ENCODE measurements at places on chromosomes 16 and 17.

- no peak for DNase-seq
Measured at GRCh38 chr16:74575807-74576643, 30.9 kb downstream of the GLG1 start.

DNA sequence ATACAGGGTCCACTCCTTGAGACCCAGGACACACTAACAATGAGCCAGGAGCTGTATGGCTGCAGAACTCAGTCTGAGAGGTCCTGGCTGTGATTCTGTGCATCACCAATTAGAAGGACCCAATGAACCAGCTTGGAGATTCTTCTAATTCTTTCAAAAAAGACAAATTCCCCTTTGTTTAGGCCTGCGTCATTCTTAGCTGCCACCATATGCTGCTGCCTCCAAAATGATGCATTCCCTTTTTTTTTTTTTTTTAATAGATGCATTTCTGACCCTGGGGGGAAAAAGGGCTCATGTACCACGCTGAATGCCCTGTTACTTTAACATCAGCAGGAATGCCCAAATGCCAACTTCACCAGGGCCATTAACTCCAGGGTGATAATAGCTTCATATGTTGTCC lies 28.5 kb downstream of the EMP2 start:
- DNase-seq: no peak

- peak; percentile 78 for DNase-seq
Measured at GRCh38 chr16:1019231-1020090, 37.9 kb downstream of the SOX8 start.

GRCh38 chr17:74954665-74955421 lies 17.7 kb downstream of the HID1 start:
- DNase-seq: no peak

GRCh38 chr17:74288785-74289184 lies 14.8 kb downstream of the DNAI2 start:
- DNase-seq: no peak

DNA sequence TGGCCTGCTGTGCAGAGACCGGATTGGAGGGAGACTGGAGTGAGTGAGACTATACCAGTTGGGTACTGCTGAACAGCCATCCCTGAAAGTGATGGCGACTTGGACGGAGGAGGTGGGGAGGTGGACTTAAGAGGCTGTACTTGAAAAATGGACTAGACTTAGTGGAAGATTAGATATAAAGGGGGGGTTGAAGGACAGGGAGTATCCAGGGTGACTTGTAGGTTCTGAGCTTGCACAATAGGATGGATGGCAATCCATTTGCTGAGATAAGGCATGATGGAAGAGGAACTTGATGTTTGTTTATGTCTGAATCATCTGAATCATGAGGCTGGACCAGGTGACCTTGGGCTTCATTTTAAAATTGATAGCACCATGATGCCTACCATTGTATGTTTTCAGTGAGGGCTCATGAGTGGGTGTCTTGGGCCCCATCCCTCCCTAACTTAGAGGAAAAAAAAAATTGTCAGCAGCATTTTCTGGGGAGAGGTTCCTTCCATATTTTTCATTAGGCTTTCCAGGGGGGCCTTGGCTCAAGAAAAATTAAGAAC lies 41.2 kb downstream of the PRKCA start:
- DNase-seq: no peak

DNA sequence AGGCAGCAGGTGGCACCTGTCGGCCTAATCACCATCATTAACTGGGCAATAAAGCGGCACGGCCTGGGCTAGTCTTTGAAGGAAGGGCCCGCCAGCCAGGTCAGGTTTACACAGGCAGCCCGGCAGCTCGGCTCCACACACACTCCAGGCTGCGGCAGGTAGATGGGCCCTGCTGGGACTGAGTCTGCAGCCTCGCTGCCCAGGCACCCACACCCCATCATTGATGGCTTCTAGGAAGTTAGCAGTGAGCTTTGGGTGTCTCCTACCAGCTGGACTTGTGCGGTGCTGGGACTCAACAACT lies 6.8 kb upstream of the FOXN1 start:
- DNase-seq: no peak

- no peak for DNase-seq
Measured at GRCh38 chr16:56807011-56807675, 57.9 kb upstream of the SLC12A3 start.

DNA sequence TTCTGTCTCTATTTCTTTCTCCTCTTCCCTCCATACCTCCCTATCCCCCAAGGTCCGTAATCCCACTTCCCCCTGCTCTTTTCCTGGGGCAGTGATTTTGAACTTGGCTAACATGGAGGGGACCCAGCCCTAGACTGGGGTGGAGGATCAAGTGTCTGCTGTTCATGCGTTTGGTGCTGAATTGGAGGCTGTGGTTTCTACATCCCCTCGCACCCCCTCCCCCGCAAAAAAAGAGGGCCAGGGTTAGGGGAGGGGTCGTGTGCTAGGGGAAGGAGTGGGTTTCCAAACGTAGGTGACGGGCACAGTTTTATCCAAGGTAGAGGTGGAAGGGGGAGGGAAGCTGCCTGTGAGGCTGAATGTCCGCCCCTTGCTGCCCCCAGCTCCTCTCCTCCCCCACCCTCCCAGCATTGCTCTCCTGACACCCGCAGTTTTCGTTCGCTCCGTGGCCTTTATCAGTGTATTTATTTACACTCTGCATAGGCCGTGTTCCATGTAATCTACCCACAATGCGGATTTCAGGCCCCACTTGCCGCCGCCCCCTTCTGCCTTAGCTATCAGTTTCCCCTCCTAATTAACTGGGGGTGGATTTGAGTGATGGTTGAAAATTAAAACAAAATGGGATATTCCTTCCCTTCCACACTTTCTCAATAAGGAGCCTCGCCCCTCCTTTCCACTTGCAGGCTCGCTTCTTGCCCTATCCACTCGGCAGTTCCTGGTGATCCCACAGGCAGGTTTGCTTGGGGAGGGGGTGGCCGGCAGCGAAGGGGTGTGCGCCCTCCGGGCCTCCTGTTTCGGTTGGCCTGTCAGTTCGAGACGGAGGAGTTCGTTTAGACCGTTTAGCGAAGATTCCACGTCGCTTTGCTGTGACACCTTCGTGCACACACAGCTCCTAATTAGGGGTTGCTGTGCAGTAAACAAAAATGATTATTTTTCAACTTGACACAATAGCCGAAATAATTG lies 2.0 kb downstream of the GNAO1 start:
- no peak for DNase-seq

- no peak for DNase-seq
Measured at GRCh38 chr17:14078027-14078426, 8.7 kb downstream of the COX10 start.

- DNase-seq: no peak
Measured at GRCh38 chr16:9016824-9017223, 53.1 kb upstream of the USP7 start.

GRCh38 chr17:5416901-5417300 lies 2.6 kb downstream of the NUP88 start:
- no peak for DNase-seq

- DNase-seq: no peak
Measured at GRCh38 chr16:18783430-18784341, 6.4 kb downstream of the RPS15A start.

GRCh38 chr17:44283344-44284023 lies 15.5 kb upstream of the SLC4A1 start:
- no peak for DNase-seq

DNA sequence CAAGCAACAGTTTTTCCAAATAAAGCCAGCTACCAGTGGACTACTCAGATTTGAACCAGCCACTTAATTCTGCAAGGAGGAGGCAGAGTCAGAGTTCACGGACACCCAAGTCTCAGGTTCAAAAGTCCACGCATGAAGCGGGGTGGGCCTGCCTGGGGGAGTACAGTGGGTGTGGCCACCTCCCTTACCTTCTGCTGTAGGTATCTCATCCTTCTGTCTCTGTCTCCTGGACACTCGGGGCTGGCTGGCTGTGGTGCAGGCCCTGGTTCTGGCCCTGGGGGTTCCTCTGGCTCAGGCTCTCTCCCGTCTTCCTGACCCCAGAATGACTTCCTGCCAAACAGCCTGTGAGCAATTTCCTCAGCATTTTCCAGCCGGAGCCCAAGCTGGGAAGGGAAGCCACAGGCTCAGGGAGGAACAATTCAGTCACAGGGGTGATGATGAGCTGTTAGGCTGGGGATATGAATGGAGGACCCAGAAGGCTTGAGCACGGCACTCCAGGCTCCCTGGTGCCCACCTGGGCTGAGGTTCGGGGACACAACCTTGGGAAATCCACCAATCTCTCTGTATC lies 101.9 kb downstream of the LITAF start:
- DNase-seq: no peak

- no peak for DNase-seq
Measured at GRCh38 chr17:73987845-73988509, 215.5 kb upstream of the RPL38 start.

GRCh38 chr17:76638263-76638662 lies 5.3 kb downstream of the ST6GALNAC1 start:
- no peak for DNase-seq

- no peak for DNase-seq
Measured at GRCh38 chr17:4544135-4544950, 10.8 kb downstream of the MYBBP1A start.

GRCh38 chr16:89156740-89157645 lies 14.6 kb upstream of the CDH15 start:
- DNase-seq: no peak

DNA sequence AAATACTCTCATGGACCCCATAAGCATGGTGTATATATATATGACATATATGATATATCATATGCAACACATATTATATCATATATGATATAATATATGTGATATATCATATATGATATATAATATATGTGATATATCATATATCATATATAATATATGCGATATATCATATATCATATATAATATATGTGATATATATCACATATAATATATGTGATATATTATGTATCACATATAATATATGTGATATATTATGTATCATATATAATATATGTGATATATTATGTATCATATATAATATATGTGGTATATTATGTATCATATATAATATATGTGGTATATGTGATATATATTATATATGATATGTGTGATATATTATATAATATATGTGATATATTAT lies 21.9 kb upstream of the MAPK3 start:
- no peak for DNase-seq

- DNase-seq: no peak
Measured at GRCh38 chr16:14549789-14550153, 80.3 kb downstream of the PARN start.

Measured in hippocampal formation (tissue), 2 donors.